ENCODE measurements at places on chromosomes 12 and 14.

DNA sequence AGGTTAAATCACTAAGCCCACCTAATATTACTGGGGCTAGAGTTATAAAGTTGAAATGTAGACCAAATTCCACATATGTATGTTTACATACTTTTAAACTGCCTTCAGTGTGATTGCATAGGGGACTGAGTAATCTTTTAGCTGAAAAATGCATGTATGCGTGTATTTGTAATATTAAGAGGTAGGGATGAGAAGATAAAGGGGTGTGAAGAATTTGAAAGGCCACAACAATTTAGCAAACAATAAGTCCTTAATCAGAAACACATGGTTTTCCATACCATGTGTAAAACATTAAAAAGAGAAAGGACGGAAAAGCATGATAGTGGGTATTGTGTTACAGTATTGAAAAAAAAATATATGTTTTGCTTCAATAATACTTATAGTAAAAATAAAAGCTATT is 919.9 kb upstream of the FLRT2 start:
- DNase-seq, result no peak

DNA sequence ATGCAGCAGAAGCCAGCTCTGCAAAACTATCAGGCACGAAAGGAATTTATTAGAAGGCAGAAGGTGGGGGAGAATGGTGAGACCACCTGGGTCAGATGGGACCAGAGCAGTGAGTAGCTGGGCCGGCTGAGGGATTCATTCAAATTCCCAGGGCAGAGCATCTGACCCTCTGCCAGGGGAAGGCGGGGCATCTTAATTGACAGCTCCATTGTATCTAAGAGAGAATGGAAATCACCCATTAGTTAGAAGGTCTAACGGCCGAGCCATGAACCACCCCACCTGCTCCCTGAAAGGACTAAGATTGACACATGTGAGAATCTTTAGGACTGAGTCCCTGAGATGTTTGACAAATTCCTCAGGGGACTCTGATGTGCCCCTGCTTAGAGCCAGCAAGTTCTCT is 83.7 kb downstream of the PHETA1 start:
- DNase-seq, result no peak

DNA sequence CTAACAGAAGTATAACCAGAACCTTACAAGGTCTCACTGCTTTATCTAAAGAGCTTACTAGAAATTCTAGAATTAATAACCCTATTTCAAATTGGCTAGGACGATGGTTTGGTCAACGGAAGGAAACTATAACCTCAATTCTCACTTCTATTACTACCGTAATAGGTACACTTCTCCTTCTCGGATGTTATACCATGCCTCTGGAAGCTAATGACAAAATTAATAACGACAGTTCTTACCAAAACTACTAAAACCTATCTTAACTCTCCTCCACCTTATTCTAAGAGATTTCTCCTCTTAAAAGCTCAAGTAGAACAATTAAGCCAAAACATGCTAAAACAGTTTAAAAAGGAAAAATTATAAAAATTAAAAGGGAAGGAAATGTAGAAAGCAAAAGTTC is 23.7 kb upstream of the UBC start:
- no peak for DNase-seq

GRCh38 chr12:19462406-19462805 is 23.1 kb downstream of the AEBP2 start:
- no peak for DNase-seq

- no peak for DNase-seq
These were observed 1.0 kb upstream of the CAMKK2 start for GRCh38 chr12:121297435-121297991.

- no peak for DNase-seq
These were observed 79.5 kb downstream of the OTOGL start for GRCh38 chr12:80178846-80179245.

DNA sequence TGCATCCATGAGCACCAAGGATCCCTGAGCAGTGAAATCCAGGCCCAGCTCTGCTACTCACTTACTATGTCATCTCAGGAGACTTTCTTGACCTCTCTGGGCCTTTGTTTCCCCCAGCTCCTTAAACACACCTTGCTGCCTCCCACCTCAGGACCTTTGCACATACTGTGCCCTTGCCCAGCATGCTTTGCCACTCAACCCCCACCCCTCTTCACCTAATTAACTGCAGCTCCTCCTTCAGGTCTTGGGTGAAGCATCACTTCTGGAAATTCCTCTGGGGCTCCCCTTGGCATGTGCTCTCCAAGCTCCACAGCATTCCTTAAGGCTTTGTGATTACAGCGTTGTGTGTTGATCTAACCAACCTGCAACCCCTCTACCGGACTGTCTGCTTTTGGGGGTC is 15.9 kb downstream of the WSCD2 start:
- DNase-seq, result no peak

DNA sequence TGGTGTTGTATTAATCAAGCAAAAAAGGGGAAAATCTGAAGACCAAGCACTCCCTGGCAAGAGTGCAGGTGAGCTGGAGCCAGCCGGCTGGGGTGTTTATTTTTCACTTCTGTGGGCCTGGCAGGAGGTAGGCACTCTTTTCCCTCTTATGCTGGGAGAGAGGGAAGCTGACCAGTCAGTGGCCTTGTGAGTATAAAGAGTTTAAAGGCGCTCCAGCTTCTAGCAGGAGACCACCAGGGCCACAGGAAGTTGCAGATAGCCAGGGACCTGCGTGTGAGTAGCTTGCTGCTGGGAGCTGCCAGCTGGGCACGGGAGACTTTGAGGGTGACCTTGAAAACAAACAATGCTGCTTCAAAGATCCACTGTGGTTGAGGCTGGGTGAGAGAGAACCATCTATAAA is 217.4 kb upstream of the PWP1 start:
- no peak for DNase-seq

DNA sequence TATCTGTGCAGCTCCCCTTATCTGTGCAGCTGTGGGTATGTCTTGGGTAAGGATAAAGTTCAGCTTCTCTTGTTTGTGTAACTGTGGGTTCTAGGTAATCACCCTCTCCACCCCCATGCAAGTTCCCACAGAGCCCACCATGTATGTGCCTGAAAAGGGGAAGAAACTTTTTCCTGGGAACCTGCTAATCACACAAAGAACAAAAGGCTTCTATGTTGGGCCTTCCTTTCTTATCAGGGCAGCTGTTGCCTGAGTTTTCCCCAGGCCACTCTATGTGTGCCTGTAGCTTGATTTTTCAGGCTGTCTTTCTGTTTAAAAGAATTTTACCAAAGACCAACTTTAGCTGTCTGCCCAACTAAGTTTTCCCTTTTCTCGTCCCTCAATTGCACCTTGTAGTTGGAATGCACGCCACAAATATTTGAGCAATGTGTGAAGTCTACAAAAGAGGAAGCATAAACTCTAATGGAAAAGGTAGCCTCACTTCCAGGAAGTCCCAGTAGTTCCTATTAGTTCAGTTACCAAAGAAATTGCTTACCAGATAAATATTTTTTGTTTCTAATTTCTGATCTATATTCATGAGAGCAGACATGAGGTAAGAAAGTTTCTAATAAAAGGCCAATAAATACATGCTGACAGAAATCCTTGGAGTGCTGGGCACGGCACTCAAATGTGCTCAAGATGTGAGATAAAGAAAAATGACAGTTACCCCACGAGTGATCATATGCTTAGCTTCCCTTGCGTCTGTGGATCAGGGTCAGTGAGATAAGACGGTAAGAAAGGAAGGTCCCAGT is 2.7 kb upstream of the GALC start:
- DNase-seq, result no peak

DNA sequence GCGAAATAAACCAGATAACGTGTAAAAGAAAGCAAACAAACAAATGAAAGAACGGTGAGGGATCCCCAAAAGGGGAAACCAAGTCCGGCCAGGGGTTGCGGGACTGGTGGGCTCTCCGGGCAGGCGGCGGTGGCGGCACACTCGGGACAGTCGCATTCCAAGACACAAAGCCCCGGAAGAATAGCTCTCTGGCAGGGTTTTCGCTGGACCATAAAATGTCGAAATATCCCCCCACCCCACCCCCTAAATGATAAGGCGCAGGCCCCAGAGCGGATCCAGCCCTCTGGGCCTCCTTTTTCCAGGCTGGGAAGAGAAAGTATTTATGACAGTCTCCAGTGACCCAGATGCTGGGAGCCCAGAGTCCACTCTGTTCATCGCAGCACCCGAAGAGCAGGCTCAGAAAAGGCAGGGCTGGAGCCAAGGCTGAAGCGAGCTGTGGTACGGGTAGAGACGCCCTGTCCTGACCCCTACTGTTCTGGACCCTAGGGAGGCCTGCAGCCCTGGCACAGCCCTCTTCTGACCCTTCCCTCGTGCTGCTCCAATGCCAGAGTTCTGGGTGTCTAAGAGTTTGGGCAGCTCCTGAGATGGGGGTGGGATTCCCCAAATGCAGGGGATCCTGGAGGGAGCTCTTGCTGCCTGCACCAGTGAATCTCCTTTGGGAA is 2.1 kb upstream of the HOXC8 start:
- DNase-seq, result no peak

GRCh38 chr12:97223419-97223818 is 239.2 kb upstream of the RMST start:
- DNase-seq, result no peak

- no peak for DNase-seq
These were observed 20.2 kb upstream of the CLEC4D start for GRCh38 chr12:8493084-8493483.
